Activated CD8-positive, alpha-beta T cell treated with anti-CD3 and anti-CD28 coated beads, Interleukin-2, amount 10 ng/mL, durations not matched to agents 7 days and 5 days (primary cell): ENCODE measurements at places on chromosomes 13 and 19.

DNA sequence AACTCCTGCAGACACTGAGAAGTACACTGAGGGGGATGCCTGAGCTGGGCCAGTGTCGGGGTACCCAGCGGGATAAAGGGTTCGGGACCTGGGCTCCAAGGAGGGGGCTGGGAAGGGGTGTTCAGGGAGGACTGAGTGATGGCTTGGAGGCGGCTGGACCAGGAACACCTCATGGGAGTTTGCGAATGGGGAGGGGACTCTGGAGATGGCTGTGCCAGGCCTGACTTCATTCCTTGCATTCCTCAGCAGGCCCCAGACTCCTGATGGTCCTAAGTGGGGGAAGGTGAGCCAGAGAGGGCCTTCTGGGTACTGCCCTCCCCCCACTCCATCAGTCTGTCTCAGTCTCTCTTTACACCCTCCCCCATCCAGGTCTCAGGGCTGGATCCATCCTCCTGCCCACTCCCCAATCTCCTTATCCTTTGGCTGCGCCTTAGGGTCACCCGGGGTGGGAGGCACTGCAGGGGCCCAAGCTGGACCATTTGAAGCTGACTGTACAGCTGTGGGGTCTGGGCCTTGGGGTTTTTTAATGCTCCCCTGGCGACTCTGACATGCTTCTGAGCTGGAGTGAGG lies 13.8 kb downstream of the PAK4 start:
- DNase-seq = no peak

- DNase-seq = peak; percentile 84
These were observed 6.0 kb downstream of the SPRED3 start for GRCh38 chr19:38394488-38394887.

DNA sequence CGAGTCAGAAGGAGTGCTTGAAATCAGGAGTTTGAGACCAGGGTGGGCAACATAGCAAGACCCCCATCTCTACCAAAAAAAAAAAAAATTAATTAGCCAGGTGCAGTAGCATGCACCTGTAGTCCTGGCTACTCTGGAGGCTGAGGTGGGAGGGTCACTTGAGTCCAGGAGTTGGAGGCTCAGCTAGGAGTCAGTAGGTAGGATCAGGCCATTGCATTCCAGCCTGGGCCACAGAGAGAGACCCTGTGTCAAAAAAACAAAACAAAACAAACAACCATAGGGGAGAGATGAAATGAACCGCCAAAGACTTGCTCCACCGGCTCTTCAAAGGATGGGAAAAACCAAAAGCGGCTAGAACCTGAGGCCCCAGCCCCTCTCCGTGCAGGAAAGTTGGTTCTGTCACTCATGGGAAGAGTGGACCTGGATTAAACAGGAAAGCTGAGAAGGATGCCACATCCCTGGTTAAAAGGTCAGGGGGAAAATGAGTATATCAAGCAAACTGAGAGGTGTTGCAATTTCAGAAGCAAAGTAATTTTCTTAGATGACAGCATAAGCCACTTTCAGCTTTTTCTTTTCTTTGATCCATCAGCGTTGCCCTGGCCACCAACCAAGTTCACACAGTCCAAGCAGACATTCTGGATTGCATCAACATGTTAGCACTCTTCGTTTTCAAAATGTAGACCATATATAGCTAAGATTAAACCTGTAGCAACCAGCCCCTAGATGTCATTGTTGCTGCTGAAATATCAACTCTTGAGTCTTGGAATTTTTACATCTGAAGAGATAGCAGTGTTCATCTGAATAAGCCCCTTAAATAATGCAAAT lies 8.9 kb upstream of the ZNF507 start:
- no peak for DNase-seq

DNA sequence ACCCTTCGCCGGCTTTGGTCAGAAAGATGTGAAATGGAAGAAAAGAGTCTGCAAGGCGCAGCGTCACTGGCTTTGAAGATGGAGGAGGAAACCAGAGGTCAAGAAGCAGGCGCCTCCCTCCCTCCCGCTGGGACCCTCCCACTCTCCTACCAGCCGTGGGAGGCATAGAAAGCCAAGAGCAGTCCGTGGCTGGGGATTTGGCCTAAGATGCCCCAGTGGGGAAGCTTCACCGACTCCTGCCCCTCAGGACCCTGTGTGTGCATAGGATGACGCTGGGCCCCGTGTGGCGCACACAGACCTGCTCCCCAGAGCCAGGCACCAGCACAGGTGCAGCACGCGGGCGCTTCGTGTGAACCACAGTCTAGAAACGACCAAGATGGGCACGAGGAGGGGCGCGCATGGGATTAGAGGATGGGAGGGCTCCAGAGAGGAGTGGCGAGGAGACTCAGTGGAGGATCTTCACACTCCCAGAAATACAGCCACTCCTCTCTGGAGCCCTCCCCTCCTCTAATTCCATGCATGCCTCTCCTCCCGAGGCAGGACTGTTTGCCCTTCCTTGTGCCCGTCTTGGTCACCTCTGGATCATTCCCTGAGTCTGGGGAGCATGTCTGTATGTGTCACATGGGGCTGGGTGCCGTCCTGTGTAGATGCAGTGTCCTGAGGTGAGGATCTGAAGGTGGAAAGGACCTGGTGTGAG lies 194.3 kb downstream of the TEX29 start:
- DNase-seq = no peak

DNA sequence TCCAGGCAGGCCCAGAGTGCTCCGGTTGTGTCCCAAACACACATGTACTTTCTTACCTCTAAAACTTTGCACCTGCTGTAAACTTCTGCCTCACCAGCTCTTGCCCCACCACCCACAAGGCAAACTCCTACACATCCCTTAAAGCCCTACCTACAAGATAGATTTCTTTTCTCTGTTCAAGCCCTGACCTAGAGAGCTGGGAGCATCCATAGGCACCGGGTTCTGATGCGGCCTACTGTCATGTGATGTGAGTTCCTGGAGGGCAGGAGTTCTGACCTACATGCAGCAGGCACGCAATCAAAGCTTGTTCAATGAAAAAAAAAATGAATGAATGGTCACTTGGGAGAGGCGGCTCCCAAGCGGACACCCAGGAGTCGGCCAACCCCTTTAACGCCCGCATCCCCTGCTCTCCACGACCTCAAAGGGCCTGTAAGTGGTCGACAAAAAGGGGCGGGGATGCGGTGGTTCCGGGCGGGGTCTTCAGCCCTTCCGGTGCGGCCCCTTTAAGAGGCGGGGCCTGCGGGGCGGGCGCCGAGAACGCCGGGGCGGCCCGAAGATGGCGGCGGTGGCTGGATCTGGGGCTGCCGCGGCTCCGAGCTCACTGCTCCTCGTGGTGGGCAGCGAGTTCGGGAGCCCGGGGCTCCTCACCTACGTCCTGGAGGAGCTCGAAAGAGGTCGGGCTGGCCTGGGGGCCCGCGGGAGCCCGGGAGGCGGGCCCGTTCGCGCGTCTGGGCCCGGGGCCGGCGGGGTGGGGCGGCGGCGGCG lies at the start of gene MAP1S:
Gene MAP1S, plus strand, starts transcription at position 534 of the 765 bp plus-strand sequence. Its CDS starts 23 bp downstream, at position 557.
- peak; percentile 74 for DNase-seq

DNA sequence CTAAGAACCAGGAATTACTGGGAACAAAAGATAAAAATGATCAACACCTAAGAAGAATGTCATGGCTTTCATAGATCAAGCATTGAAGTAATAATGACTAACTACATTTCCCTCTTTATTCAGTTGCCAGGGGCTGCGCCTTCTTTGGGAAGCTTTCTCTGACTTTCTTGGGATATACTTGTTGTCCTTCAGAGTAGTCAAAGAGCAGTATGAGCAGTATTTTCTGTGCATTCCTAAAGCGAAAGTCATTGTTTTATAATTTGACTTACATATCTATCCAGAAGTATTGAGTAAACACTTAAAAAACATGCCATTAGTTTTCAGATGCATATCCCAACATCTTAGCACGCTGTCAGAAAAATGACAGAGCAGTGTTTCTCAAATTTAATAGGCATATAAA lies 2412.4 kb downstream of the PCDH9 start:
- no peak for DNase-seq

DNA sequence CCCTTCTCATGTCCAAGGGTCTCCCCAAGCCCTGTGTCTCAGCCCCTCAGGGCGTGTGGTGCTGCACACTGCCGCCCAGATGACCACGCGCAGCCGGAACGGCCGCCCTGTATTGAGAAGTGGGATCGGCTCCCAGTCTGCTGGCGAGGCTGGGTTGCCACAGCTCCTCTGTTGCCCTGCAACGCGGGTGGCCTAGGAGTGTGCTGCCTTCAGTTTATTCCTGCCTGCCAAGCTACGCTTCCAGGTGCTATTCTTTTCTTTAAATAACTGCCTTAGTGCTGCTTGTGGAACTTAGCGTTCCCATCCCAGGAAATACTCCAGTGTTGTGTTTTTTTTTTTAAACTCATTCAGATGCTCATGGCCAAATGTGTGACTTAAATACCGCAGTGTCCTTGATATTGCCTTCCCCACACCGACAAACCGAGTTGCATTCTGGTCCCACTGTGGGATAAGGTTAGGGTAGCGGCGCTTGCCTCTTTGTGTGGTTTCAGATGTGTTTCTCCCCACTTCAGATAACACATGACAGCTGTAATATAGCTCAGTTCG lies 16.6 kb downstream of the ACTN4 start:
- DNase-seq = peak; percentile 61

- no peak for DNase-seq
These were observed 16.2 kb upstream of the IFT88 start for GRCh38 chr13:20550799-20551198.

- no peak for DNase-seq
These were observed 29.5 kb upstream of the SACS start for GRCh38 chr13:23462815-23463559.

GRCh38 chr13:34430294-34430693 lies 511.8 kb upstream of the NBEA start:
- DNase-seq = no peak

- DNase-seq = no peak
These were observed 128.7 kb downstream of the LIG4 start for GRCh38 chr13:108086678-108087077.

- no peak for DNase-seq
These were observed 111.3 kb downstream of the KATNAL1 start for GRCh38 chr13:30196025-30196424.

- DNase-seq = no peak
These were observed 55.4 kb upstream of the ATP12A start for GRCh38 chr13:24624801-24625231.

DNA sequence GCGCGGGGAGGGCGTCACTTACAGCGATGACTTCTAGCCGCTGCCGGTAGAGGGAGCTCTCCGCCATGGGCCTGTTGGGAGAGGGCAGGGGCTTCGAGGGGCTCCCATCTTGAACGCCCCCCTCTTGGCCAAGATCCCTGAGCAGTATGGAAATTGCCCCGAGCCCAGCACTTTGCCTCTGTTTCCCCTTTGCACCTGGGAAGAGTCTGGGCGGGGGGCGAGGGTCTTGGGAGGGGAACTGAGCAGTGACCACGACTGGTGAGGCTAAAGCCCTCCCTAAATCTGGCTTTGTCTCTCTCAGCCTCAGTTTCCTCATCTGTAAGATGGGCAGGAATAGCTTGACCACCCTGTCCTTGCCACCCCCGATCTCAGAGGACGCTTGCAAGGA lies 2.8 kb downstream of the PALM3 start:
- peak; percentile 67 for DNase-seq

DNA sequence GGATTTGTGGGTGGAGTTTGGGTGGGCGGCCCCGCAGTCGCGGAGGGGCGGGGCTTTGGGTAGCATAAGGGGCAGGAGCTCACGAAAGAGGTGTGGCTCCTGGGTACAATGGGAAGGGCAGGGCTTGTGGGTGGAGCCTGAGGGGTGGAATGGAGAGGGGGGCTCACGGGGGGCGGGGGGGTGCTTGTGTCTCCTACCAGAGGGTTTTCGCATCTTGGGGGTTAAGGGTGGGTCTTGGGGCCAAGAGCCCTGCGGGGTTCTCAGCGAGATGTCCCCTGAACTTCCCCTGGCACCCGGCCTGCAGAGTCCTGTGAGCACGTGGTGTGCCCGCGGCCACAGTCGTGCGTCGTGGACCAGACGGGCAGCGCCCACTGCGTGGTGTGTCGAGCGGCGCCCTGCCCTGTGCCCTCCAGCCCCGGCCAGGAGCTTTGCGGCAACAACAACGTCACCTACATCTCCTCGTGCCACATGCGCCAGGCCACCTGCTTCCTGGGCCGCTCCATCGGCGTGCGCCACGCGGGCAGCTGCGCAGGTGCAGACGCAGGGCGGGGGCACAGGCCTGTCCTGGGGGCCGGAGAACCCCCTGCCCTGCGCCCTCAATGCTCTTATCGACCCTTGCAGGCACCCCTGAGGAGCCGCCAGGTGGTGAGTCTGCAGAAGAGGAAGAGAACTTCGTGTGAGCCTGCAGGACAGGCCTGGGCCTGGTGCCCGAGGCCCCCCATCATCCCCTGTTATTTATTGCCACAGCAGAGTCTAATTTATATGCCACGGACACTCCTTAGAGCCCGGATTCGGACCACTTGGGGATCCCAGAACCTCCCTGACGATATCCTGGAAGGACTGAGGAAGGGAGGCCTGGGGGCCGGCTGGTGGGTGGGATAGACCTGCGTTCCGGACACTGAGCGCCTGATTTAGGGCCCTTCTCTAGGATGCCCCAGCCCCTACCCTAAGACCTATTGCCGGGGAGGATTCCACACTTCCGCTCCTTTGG lies 5.1 kb downstream of the FSTL3 start:
- peak; percentile 92 for DNase-seq

DNA sequence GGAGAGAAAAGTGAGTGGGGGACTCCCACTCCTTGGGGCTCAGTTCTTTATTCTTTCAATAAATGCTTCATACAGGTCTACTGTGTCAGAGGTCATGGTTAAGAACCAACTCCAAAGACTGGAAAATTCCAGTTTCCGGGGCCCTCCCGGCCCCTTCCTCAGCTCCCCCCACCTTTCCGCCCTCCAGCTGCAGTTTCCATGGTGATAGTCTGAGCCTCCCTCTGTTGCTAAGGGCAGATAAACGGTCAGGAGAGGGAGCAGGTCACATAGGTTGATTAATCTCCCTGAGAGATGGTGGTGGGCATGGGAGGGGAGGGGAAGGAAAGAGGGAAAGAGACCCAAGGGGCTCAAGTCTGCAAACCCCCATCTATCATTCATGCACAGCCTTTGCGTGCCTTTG lies 131.5 kb upstream of the USP29 start:
- DNase-seq = no peak

GRCh38 chr13:113625965-113626721 lies 31.9 kb downstream of the ATP4B start:
- no peak for DNase-seq

GRCh38 chr19:38699027-38699346 lies 45.3 kb downstream of the CAPN12 start:
- no peak for DNase-seq

DNA sequence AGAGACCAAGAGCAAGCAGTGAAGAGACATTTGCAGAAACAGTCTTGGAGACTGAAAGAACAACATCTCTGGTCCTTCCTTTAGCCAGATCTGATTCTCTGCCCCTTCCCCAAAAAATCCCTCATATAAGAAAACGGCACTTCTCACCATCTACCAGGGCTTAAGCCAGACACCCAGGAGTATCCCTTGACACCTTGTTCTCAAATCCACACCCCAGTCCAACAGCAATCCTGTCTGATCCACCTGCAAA lies 1.7 kb upstream of the PLEKHG2 start:
- DNase-seq = no peak

DNA sequence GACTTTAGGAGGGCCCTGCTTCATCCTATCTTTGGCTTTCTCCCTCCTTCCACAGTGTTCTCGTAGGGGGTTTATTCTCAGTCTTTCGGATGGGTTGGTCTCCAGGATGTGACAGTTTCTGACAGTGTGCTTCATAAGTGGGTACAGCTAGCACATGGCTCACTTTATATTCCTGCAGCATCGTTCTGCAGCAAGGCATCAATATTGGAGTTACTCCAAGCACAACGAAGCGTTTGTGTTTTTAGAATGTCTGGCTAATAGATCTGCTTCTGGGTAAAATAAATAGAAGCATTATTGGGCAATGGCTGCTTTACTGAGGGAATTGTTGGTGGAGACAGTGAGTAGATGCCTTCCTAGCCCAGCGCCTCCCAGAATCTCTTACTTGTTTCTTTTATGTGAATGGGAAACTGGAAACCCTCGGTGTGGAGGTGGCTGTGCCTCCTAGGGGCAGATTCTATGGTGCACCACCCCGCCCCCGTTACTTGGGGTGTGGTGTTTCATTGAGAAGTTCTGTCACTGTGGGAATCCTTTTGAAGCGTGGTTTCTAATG lies 2.0 kb downstream of the FARP1 start:
- no peak for DNase-seq
